ENCODE measurements at places on chromosomes 16 and 17.

DNA sequence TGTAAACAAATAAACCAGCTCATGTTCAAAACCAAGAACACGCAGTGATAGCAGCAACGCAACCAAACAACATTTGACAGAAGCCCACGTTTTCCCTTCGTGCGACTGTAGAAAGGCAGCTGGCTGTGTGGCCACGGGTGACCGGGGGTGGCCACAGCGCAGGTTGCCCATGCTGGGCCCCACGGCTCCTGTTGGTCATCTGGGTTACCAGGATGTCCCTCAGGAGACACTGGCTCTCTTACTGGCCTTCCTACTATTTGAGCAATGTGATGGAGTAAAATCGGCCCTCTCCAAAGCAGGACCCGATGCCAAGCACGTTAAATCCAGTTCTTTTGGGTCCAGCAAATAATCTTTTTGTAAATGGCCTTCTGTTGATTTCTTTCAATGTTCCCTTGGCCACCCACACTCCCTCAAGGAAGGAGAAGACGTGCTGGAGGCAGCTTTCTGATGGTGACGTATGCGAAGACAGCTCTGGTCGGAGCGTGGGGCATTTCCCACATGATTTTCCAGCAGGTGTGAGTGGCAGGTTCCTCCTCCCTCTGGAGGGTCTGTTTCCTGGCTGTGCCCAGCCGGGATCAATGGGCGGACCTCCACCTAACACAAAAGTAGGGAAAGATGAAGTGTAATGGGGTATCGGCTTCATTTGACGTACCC, 143.1 kb upstream of the CHMP6 start:
- DNase-seq: no peak

- no peak for DNase-seq
Observed at GRCh38 chr17:9367156-9367555, 208.5 kb downstream of the STX8 start.

- DNase-seq: no peak
Observed at GRCh38 chr16:3951861-3952736, 71.6 kb upstream of the CREBBP start.

DNA sequence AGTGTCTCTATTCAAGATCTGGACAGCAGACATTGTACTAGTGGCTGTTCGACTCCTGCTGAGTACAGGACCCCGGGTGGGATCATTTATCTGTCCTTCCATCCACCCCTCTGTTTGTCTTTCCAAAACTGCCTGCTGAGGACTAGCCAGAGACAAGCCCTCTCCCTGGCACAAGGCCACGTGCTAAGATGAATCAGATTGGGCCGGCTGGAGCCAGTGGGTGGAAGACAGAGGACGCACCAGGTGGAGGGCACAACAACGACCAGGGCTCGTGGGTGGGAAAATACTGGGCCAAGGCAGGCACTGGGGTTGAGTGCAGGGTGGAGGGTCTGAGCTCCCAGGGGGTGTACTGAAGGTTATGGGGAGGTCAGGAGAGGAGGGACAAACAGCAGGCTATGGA, 1.4 kb upstream of the CA7 start:
- no peak for DNase-seq

GRCh38 chr17:21119247-21119918, 7.4 kb upstream of the DHRS7B start:
- DNase-seq: no peak

DNA sequence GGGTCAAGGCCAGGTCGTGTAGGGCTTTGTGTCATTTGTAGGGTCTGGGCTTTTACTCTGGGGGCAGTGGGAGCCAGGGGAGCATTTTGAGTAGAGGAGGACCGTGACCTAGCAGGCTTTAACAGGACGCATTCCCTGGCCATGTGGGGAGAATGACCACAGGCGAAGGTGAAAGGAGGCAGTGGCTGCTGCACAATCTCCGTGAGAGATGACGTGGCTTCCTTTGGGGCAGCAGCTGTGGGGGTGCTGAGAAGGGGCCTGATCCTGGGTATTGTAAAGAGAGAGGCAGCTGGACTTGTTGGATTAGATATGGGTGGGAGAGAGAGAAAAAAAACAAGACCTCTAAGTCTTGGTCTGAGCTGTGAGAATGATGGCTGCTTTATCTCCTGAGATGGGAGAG, 46.0 kb downstream of the KATNIP start:
- no peak for DNase-seq

DNA sequence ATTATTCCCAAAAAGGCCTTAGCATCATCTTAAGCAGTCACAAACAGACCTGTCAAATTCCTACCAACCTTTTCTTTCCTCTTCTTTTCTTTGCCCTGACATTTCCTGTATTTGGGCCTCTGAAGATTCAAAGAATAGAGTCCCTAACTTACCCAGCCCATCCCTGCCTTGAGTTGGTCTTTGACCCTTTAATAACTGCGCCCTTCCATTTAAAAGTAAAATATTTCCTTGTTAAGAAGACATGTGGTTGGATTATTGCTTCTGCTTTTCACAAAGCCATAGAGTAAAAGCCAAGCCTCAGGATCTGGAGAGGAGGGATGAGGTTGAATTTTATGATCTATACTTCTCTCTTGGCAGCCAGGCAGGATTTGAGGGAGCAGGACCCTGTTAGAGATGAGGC, 13.2 kb upstream of the CCL23 start:
- no peak for DNase-seq

DNA sequence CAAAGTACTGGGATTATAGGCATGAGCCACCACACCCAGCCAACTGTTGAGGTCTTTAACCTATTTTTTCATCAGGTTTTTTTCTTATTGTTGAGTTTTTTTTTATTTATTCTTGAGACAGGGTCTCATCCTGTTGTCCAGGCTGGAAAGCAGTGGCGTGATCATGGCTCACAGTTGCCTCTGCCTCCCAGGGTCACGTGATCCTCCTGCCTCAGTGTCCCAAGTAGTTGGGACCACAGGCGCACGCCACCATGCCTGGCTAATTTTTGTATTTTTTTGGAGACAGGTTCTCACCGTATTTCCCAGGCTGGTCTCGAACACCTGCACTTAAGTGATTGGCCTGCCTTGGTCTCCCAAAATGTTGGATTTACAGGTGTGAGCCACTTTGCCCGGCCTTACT, 95.9 kb downstream of the BCAS3 start:
- DNase-seq: no peak

DNA sequence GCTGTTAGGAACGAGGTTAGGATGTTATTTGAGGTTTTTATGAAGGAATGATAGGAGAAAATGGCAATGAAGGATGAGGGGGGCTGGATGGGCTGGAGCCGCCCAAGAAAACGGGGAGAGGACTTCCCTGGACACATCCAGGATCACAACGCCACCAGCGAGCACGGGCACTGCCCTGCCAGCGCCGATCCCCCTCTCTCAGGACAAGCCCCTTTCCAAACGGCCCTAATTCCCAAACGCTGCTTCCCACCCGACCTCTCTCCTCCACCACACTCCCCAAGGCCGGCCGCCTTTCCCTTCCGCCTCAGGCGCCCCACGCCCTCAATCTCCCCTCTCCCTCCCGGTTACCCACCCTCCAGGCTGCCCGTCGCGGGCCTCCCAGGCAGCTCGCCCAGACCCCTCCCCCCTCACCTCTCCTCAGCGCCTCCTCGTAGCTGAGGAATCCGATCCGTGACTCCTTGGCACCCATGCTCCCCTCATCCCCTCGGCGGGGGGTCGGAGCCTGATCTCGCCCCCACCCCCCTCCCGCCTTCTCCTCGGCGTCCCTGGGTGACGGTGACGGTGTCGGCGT, 377 bp downstream of the USP32 start:
- no peak for DNase-seq

- DNase-seq: no peak
Observed at GRCh38 chr16:53886482-53887378, 182.8 kb downstream of the FTO start.

DNA sequence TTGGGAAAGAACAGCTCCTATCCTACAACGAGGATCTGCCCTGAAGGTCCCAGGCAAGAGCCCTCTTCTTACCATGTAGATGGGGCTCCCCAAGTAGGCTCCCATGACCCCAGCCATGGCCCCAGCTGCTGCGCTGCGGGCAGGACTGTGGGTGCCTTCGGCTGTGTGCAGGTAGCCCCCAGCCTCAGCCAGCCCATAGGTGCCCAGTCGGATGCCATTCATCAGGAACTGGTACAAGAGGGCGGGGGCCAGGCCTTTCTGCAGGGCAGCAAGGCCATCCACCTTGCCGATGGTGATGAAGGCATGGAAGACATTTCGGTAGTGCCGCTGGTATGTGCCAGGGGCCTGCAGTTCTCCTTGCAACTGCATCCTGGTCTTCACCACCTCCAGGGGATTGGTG, 839 bp downstream of the SLC25A35 start:
- DNase-seq: no peak

DNA sequence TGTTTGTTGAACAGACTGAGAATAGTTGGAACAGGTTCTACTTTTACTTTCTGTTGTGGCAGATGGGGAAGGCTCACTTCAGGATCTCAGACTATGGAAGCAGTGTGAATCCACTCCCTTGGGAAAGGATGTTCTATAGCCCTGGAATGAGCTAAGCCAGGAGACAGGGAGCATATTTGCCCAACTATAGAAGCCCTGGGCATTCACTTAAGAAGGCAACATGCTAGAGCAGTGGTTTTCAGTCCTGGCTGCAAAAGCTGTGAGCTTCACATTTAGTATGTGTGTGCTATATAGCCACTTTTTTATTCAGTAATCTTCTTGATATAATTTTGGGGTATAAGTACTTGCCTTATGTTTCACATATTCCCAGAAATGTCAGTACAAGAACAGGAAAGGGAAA, 1.2 kb upstream of the KRT32 start:
- DNase-seq: no peak

GRCh38 chr16:1532771-1533170, 695 bp upstream of the TMEM204 start:
- no peak for DNase-seq

DNA sequence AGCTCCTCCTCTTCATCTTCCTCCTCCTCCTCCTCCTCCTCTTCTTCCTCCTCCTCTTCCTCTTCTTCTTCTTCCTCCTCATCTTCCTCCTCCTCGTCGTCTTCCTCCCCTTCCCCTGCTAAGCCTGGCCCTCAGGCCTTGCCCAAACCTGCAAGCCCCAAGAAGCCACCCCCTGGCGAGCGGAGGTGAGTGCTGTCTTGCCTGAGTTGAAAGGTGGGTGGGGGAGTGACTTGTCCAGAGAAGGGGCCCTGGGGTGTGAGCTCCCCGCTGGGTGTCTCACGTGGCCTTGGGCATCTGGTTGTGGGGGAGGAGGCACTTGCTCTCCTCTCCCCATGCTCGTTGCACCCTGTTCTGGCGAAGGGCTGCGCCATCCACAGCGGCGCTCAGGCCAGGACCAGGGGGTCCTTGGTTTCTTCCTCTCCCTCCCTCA, 8.0 kb downstream of the ELOB start:
- no peak for DNase-seq

GRCh38 chr16:66590322-66590721, 11.1 kb downstream of the CMTM2 start:
- DNase-seq: no peak

- DNase-seq: peak; percentile 19
Observed at GRCh38 chr16:27109666-27110523, 43.2 kb downstream of the C16orf82 start.

GRCh38 chr16:88649924-88650748, 717 bp downstream of the CYBA start:
- DNase-seq: peak; percentile 38

DNA sequence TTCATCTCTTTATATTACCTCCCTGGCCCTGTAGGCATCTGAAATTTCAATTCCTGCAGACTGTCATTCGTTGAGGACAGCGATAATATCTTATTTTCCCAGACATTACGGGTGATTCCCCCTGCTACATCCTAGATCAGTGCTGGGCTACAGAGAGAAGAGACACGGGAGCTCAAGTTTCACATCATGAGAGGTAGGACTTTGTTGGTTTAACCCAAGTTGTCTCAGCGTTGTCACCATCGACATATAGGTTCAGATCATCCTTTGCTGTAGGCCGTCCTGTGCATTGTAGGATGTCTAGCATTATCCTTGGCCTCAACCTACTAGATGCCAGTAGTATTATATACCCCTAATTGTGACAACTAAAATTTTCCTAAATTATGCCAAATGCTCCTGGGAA, 19.3 kb downstream of the MT1X start:
- no peak for DNase-seq

GRCh38 chr16:19185510-19185851, 17.4 kb downstream of the SYT17 start:
- DNase-seq: no peak

- DNase-seq: no peak
Observed at GRCh38 chr16:169014-169413, 3.2 kb downstream of the HBM start.

- DNase-seq: no peak
Observed at GRCh38 chr17:43814026-43814425, 18.9 kb downstream of the MPP3 start.

DNA sequence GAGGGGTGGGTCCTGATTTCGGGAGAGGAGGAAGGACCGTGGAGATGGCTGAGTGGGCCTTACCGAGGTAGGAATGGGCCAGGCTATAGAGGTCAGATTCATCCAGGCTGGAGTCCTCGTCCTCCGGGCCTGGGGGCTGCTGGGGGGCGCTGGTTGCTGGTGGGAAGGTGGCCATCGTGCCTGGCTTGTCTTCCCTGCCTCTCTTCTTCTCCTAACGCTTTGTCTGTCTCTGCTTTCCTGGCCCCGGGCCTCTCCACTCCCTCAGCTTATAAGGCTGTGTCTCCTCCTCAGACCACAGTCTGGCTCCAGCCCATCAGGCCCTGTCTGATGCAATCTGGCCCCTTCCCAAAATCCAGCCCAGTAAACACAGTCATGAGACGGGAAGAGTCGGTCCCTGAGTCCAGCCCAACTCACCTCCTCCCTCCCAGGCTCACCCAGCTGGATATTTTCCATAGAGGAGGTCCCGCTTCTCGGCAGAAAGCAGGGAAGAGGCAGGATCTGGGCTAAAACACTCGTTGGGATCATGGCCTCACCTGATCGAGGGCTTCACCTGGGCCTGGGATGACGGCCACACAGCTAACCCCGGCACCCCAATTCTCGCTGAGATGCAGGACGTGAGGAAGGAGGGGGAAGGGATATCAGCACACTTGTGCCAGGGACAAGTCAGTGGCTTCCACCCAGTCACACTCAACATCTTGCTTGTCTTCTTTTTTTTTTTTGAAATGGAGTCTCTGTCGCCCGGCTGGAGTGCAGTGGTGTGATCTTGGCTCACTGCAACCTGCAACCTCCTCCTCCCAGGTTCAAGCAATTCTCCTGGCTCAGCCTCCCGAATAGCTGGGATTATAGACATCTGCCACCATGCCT, at the start of gene NUPR1:
NUPR1 (minus strand) TSS at position 242 of the 864 bp plus-strand sequence; CDS start at position 175, 67 bp downstream.
- no peak for DNase-seq

- no peak for DNase-seq
Observed at GRCh38 chr17:9981344-9981915, 76.4 kb upstream of the RCVRN start.

GRCh38 chr16:25033852-25034251, 18.7 kb upstream of the ARHGAP17 start:
- DNase-seq: no peak

DNA sequence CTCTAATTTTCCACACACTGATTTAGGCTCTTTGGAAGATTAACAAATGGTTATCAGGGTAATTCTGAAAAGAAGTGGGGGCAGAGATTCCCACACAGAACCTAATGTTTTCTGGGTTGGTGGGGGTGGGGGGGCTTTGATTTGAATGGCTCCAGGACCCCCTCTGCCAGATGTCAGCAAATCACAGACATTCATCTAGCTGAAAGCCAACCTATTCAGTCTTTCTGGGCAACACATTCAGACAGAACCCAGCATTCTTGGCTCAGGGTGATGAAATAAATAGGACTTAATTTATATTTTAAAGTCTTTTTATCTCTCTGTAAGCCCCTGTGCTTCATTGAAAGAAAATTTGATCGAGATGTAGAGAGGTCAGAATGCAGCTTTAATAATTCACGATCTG, 533.2 kb downstream of the XYLT1 start:
- DNase-seq: no peak

GRCh38 chr17:17304521-17304985, 1.4 kb downstream of the NT5M start:
- DNase-seq: no peak

GRCh38 chr17:611202-611601, 103.4 kb downstream of the VPS53 start:
- no peak for DNase-seq

Data from NK-92 treated with Interleukin-12 subunit alpha and Interleukin-12 subunit beta, amount 100 ng/mL, for 24 hours (cell line).